ENCODE measurements at places on chromosomes 7 and 10.

GRCh38 chr10:97336446-97336845 lies 1.9 kb upstream of the FRAT2 start:
- no peak for DNase-seq

- DNase-seq = no peak
Observed at GRCh38 chr7:47218378-47219176, 363.3 kb downstream of the TNS3 start.

- DNase-seq = no peak
Observed at GRCh38 chr7:121941830-121942229, 68.9 kb downstream of the PTPRZ1 start.

GRCh38 chr10:129471447-129472175 lies 4.6 kb downstream of the MGMT start:
- no peak for DNase-seq

DNA sequence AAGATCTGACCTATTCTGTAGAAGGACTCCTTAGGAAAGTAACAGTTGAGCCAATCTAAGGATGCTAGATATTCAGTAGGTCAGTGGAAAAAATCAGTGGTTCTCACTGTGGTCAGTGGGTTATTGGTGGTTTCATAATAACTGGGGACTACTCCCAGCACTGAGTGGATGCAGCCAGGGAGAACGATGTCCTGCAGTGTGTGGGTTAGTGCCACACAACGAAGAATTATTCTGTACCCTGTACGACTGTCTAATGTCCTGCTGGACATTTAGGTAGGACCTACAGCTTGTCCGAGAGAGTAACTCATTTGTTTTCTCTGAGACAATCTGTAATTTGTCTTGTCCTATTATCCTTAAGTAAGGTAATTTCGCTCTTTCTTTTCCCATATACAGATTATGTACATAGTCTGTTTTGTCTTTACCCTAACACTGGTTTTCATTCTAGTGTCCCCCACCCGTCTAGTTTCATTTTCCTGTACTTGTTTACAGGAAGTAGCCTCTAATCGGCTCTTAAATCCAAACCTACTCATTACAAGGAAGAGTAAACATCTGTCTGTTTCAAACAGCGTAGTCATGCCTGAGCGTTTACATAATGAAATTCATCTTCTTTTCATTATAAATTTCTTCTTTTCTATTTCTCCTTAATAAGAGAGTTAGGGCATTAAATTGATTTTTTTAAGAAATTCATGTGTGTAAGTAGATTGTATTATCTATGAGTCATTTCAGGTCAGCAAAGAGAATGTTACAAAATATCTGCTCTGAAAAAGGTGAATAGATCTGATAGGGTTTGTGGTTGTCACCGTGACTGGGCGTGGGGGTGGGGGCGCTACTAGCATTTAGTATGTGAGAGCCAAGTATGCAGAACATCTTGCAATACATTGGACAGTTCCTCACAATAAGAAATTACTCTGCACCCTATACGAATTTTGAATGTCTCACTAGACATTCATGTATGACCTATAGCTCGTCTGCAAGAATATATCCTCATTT lies 8.3 kb upstream of the ZC3HAV1L start:
- DNase-seq = no peak

DNA sequence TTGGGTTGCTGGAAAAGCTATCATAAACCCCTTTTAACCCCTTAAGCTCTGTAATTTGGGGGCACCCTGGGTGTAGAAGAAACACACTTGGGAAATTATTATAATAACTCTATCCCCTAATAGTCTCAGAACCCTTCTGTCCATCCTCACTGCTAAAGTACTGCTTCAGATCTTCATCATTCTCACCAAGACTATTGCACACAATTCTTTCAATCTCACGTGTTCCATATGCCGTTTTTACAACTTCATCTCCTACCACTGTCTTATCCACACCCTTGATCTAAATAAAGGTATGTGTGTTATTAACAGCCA lies 15.8 kb downstream of the ANKRD22 start:
- no peak for DNase-seq

GRCh38 chr7:91690541-91691070 lies 189.9 kb downstream of the MTERF1 start:
- DNase-seq = no peak

GRCh38 chr10:76115131-76115470 lies 683.7 kb downstream of the LRMDA start:
- DNase-seq = no peak

- no peak for DNase-seq
Observed at GRCh38 chr7:36459236-36459960, 69.7 kb downstream of the ANLN start.

DNA sequence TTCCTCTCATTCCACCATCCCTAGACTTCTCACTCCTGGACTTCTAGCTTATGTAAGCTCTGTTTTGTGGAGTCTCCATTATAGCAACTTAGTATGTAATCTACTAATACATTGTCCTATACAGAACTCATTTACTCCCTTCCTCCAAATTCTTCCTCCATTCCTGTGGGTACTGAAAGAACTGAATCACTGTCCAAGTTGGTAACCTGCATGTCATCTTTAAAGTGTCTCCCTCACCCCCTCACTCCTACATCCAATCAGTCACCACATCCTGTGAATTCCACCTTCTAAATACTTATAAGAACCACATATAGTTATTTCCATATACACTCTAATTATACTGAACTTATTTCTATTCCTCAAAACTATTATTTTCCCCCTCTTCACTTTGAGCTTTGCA lies 20.3 kb downstream of the AASS start:
- DNase-seq = no peak

GRCh38 chr7:158396301-158396905 lies 191.2 kb downstream of the PTPRN2 start:
- no peak for DNase-seq

- no peak for DNase-seq
Observed at GRCh38 chr7:121202125-121202524, 126.7 kb upstream of the WNT16 start.

- peak; percentile 7 for DNase-seq
Observed at GRCh38 chr7:50119815-50120637, 27.0 kb upstream of the ZPBP start.

DNA sequence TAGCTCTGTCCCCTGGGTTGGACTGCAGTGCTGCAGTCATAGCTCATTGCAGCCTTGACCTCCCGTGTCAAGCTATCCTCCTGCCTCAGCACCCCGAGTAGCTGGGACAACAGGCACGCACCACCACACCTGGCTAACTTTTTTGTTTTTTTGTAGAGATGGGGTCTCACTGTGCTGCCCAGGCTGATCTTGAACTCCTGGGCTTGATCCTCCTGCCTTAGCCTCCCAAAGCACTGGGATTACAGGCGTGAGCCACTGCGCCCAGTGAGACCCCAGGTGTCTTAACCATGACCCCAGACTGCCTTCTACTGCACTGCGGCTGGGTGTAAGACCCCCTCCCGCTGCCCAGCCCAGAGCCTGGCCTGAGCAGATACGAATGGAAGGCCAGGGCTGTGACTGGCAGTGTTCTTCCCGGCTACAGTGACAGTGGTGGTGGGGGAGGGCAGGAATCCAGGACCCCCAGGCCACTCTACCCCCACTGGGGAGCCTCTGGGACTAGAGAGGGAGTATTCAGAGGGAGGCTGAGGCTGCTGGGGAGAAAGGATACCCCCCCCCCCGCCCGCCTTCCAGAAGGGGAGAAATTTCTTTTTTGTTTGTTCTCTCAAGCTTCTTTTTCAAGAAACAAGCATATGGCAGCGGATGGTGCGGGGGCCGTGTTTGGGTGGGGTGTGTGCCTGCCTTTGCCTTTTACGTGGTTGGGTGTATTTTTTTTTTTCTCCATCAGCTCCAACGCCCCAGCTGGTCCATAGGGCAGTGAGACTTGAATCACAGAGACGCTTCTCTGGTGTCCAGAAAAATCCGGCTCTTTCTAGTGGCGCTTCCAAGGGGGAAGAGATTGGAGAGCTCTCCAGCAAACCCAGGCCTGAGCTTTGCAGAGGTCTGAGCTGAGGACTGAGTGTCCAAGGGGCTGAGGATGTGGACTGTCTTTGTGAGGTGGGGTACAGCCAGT lies 36.6 kb downstream of the GTF2IRD1 start:
- DNase-seq = no peak

GRCh38 chr7:22561321-22561811 lies 61.4 kb upstream of the STEAP1B start:
- no peak for DNase-seq

GRCh38 chr10:20114179-20114578 lies 297.9 kb downstream of the PLXDC2 start:
- DNase-seq = no peak

DNA sequence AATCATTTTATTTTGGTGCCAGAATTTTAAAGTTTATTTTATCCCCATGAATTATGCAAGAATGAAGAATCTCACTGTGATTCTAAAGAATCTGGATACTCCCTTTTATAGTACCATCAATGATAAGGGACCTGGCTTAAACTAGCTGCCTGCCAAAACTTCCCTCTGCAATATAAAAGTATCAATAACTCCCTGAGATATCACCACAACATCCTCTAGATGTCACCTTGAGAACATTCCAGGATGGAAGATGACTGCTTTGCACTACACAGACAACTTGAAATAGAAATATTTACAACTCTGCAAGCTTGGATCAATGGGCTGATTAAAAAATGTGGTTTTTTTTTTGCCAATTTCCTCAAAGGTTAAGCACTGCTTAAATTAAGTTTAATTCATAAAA lies 142.1 kb downstream of the SLC25A13 start:
- no peak for DNase-seq

DNA sequence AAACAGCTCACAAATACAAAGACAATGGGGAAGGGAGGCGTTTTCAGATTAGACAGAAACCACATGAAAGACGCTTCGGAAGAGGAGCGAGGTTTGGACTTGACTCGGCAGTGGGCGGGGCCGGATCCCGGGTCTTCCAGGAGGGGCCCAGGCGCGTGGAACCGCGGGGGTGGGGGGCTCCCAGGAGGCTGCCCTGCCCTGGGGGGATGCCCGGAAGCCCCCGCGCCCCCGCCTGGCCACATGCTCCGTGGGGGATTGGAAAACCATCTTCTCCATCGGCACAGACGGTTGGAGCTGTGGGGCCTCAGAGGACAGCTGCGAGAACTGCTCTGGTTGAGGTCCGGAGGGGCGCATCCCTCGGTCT lies 186.0 kb upstream of the SHH start:
- no peak for DNase-seq

DNA sequence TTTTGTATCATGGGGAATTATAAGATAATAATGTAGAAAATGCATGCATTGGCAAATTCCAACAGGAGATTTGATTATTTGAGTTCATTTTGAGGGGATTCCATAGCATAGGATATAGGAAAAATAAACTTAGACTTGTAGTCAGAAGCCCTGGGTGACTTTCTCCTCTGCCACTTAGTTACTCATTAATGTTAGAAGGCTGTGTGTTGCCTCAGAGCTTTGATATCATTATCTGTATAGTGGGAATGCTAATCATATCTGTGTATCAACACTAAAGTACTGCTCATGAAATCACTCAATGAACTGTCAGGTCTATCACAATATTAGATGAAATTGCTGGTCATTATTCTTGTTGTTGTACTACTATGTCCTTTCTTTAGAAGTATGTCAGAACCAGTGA lies 23.0 kb upstream of the TEX47 start:
- no peak for DNase-seq

DNA sequence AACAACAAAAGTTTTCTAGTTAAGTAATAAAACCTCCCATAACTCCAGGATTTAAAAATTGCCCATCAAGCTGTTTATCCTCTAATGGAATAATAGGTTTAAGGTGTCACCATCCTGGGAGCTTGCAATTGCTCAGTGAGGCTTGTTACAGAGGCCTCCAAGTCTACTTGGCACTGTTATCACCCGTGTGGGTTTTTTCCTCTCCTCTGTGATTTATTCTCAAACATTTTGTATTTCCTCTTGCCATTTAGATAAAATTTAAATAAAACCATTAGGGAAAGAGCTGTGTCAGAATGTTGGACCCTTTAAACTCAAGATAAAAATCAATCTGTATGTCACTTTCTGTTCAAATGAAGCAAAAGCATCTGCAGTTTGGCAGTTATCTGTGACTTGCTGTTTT lies 202.6 kb downstream of the GALNT17 start:
- no peak for DNase-seq

- no peak for DNase-seq
Observed at GRCh38 chr10:5460468-5461202, 38.7 kb downstream of the CALML5 start.

- DNase-seq = no peak
Observed at GRCh38 chr10:73655990-73656298, at the start of gene SYNPO2L. Gene SYNPO2L, minus strand, starts transcription at chr10:73656029. Its CDS starts 107 bp downstream, at chr10:73655922.

GRCh38 chr10:4767033-4767814 lies 58.8 kb upstream of the AKR1E2 start:
- DNase-seq = no peak

DNA sequence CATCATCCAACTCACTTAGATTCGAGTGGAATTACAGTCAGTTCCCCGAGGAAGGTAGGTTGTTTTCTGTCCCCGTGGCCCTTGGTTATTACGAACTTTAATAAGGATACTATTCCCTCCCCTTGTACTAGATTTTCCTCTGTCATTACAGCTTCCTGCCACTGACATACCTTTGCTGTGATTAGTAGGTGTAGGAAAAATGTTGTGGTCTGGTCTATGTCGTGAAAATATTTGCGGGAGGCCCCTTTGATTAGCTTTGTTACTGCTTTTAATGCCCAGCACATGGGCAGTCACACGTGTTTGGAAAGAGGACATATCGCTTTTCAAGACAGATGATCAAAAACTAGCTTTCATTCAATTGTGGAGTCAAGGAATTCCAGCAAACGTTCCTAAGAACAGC lies 92.2 kb downstream of the GATA3 start:
- DNase-seq = no peak

- no peak for DNase-seq
Observed at GRCh38 chr7:79782256-79782655, 328.8 kb upstream of the MAGI2 start.

DNA sequence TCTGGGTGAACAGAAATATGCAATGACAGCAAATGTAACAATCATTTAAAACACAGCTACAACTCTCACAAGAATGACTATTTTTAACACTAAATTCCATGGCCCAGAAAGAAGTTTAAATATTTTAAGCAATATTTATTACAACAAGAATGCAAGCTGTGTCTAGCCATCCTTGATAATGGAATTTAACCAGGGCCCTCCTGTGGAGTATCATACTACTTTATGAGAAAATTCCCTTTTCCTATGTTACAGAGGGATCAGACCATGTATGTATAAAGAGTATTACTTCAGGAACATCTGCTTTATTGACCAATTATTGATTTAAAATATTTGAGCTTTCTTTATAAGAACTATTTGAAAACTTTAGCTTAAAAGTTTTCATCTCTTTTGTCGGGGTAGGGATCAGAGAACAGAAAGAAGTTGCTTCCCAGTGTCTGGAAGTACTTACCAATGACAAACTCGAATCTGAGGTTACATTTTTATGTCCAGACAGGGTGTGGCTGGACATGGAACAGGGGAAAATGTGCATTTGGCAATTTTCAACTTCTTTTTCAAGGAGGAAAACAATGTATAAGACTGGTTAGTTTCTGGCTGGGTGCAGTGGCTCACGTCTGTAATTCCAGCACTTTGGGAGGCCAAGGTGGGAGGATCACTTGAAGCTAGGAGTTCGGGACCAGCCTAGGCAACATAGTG lies 48.3 kb upstream of the NRBF2 start:
- no peak for DNase-seq

GRCh38 chr10:15280462-15280861 lies 90.6 kb downstream of the FAM171A1 start:
- no peak for DNase-seq

Data from GM13977 (cell line).